Cerebellar nuclear complex (tissue), 1 donor: ENCODE measurements at places on chromosomes 6 and 20.
A peak's percentile ranks its signal among the peaks of the same experiment; 100 is the strongest.

GRCh38 chr6:31079656-31080261, 32.6 kb downstream of the C6orf15 start:
- peak; percentile 9 for DNase-seq

GRCh38 chr6:157644043-157644810, 178.8 kb upstream of the SNX9 start:
- no peak for DNase-seq

DNA sequence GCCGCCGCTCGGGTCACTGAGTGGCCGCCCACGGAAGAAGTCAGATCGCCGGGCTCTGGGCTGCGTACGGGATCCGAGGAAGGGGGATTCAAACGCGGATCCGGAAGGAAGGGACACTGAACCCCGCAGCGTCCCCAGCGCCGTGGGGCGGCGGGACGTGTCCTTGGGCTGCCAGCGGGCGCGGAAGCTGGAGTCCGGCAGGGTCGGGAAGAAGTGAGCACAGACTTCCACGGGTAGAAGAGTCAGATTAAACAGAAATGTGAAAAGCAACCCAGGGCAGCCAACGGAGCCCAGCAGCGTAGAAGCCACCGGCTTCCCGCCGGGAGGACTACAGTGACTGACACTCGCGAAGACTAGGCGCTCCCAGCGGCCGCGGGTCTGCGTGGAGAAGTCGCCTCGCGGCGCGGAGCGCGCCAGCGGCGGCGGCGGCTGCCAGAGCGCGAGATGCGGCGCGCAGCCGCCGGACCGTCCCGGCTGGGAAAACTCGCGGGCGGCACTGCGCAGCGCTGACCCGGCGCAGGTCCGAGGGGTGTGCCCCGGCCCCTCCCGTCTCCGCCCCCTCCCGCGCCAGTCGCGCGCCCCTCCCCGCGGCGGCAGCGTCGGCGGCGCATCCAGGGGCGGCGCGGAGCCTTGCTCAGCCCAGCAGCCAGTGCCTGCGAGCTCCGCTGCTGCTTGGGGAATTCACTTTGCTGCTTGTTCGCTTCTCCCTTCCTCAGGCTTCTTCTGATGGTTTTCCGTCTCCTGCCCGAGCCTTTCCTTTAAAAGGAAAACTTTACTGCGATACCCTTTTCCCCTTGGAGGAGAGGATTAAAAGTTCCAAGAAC, at the start of gene SAMD5:
TSS of gene SAMD5 (plus strand) at position 649 of the 824 bp plus-strand sequence. CDS start 239 bp downstream, outside the sequence.
- DNase-seq, result no peak

DNA sequence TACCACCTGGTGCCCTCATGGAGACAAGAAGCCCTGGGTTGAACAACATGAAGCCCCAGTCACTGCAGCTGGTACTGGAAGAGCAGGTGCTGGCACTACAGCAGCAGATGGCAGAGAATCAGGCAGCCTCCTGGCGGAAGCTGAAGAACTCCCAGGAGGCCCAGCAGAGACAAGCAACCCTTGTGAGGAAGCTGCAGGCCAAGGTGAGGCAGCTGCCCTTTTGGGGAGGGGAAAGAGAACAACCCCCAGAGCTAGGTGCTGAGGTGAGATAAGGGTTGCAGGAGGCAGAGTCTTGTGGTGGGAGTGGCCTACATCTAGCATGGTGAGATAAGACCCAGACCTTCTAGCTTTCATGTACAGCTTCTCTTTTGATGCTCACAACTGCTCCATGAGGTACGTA, 7.0 kb downstream of the CEP250 start:
- no peak for DNase-seq
